T-helper 2 cell (primary cell): ENCODE measurements at places on chromosomes 7 and 10.

GRCh38 chr10:103584216-103585010 lies 90.9 kb downstream of the NEURL1 start:
- DNase-seq, result peak; percentile 45

DNA sequence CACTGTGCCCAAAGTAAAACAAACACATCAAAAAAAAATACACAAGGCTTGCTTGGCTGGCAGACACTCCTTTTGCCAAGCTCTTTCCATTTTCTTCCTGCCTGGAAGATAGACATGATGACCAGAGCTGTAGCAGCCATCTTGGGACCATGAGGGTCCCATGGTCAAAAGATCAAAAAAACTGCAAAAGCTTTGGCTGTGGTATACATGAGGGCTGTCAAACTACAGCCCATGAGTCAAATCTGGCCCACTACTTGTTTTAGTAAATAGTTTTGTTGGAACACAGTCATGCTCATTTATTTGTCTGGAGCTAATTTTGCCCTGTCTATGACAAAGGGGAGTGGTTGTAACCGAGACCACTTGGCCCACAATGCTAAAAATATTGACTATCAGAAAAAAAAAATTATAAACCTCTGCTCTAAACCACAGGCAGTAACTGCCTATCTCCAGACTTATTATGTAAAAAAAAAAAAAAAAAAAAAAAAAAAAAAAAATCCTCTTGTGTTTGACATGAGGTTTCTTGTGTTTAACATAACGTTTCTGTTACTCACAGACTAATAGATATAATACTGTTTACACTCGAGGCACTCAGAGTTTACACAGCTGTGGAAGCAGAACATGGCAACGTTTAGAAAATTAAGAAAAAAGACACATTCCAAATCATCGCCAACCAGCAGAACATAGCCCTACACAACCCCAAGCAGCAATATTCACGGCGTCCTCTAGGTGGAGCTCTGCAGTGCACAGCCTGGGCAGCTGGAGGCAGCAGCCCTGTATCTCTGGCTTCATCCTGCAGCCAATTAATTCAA lies 36.9 kb downstream of the ASB13 start:
- peak; percentile 71 for DNase-seq

DNA sequence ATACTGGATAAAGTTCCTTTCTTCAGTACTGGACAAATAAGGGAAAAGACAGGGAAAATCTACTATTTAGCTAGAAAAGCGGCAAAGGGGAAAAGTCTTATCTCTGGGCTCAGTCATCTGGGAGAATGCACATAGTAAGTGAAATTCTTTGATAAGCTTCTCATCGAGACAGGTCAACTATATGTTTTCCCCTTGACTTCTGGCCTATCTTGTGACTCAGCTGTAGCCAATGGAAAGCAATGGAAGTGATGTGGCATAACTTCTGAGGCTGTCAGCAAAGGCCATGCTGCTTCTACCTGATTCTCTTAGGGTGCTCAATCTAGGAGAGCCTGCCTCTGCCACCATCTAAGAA lies 91.9 kb downstream of the PCGF5 start:
- DNase-seq, result no peak

DNA sequence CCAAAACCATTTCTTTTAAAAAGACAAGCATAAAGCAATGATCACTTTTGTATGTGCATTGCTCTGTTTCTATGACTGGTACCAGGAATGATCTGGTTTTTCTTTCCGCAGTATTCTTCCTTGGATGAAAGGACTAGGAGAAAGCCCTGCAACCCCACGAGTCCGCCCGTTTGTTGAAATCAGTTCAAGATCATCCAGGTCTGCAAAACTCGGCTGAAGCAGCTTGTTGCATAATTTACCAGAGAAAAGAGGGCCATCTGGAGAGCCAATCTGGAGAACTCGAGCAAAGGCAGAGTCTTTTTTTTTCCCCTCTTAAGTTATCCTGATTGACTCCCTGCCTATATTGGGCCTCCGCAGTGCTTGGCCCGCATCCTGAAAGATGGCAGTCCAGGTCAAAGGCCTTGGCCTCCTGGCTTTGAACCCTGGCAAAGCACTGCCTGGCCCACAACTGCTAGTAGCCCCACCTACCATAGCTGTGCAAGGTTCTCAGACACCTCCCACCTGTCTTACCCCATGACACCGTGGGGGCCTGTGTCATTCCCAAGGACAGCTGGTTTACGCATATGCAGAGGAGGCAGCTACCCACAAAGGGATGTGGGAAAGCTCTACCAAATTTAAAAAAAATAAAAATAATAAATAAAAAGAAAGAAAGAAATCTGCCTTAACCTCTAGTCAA lies 572.2 kb downstream of the INHBA start:
- DNase-seq, result no peak

- no peak for DNase-seq
These were observed 19.1 kb upstream of the AKR1B1 start for GRCh38 chr7:134477954-134478353.

DNA sequence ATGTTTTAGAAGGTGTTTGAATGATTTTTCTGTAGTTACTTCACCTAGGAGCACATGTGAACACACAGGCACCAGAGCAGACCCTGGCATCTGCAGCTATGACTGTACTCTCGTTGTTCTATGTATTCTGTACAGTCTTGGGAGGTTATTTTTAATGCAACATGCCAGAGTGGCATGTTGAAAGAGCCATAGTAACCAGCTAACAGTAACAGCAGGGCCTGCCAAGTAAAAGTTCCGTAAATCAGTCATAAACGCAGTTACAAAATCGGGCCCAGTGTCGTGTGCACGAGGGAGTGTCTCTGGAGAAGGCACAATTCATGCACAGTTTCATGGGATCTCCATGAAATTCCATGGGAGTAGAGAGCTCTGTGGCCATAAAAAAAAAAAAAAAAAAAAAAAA lies 108.3 kb upstream of the CDK6 start:
- DNase-seq, result no peak

- no peak for DNase-seq
These were observed 10.8 kb upstream of the GPNMB start for GRCh38 chr7:23235813-23236221.

DNA sequence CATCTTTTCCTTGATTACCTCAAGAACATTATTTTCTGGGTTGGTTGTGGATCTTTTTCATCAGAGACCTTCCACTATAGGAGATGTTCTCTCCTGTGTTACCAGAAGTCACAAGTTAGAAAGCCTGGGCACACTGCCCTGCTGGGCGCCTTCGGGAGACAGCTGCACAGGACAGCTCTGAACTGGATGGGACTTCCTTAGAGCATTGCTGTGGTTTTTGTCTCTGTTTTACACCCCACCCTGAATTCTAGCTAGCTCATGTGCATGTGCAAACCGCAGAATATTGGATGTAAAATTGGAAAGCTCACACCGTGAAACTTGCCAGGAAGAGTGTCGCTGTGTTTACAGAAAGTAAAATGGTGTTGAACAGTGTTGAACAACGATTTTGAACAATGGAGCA lies 54.4 kb upstream of the SEC61G start:
- DNase-seq, result no peak

GRCh38 chr7:116806046-116806944 lies 56.1 kb upstream of the CAPZA2 start:
- no peak for DNase-seq

DNA sequence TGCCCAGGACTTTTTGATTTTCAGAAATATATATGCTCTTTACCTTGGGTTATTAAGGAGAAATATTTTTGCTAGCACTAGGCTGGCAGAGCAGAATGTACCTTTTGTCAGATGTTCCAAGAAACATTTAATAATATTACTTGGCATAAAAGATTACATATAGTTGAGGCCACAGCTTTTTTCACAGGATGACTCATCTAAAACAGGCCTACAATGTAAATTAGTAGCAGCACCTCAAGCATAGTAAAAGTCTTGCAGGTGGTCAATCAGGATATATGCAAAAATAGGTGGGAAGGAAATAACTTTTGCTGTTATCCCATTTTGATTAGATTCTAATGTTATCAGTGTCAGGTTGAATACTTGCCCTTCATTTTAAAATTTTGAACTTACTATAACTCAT lies 14.9 kb upstream of the ITGB1 start:
- DNase-seq, result no peak

DNA sequence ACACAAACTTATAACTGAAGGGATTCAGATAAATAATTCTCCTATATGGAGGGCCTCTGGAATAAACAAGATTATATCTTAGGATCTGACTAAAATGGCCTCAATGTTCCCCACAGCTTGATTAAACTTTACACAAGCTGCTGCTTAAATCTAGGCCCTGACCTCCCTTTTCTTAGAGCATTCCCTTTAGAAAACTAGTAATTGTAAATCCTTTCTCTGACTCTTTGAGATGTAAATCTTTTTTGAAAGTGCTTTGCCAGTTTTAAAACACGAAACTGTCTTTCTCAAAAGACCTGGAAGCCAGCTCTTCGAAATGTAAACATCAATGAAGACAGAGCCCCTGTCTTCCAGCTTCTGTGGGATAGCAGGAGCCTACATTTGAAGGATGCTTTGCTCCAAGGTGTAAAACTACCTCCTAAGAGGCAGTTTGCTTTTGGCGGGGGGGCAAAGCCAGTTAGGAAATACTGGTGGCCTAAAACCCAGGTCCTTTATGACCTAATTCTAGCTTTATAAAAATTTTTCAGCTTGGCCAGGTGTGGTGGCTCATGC lies 758.7 kb downstream of the CNTNAP2 start:
- DNase-seq, result no peak
